ENCODE measurements at places on chromosomes 3 and 15.

DNA sequence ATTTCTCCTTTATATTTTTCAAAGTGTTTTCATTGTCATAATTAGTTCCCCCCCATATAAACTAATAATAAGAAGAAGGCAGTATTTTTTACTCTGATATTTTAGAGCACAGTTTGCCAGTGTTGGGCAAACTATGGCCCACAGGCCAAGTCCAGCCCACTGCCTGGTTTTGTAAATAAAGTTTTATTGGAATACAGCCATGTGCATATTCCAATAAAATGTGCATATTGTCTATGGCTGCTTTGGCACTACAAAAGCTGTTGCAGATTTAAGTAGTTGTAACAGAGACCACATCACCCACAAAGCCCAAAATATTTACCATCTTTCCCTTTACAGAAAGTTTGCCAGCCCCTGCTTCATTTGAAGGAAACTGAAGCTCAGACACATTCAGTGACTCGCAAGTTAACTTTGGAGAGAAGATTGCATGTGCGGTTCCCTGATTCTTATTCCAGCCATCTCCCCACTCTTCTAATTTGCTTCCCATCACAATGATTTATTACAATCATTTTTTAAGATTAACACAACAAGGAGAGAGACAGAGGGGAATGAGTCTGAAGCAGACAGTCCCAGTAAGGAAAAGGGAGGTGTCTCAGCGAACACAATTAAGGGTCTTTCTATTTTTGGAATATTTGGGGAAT lies 48.9 kb downstream of the RFTN1 start:
- DNase-seq: no peak

DNA sequence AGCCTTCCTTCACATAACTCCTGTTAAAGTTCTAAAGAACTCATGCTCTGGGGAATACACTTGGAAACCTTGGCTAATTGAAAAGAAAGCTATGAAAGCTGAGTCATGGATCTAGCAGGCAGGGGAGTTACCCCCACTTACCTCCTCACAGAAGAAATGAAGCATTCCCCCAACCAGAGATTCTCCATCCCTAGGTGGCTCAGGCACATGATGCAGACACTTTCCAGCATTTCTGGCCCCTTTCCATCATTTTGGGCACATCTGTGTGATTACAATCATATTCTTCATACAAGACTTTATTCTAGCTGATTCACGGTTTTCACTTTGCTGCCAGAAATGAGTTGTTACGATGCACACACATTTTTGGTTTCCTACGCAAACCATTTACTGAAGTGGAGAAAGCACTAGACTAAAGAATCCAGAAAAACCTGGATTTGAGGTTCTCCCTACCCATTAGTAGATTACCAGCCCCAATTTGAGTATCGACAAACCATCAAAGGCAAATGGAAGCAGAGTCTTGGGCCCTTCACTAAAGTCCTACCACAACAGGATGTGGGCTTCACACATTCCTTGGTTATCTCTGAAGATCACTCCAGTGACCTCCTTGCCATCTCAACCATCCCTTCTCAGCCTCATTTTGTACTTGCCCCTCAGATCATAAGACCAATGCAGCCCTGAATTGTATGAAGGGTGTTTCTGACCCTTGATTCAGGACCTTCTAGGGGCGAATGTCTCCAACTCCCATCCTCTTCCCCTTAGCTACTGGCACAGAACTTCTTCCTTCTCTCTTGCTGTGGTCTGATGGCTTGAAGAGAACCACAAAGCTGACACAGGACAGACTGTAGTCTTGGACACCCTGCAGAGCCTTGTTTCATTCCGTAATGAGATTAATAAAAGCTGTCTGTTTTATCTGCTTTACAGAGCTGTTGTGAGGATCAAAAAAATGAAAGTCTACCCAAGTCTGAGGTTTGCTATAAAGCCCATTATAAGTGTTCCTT lies 42.5 kb upstream of the SNRK start:
- DNase-seq: no peak

- DNase-seq: no peak
These were observed 74.7 kb downstream of the SNRK start for GRCh38 chr3:43361077-43361476.

- no peak for DNase-seq
These were observed 64.2 kb downstream of the B3GNT5 start for GRCh38 chr3:183317271-183317670.

- peak; percentile 49 for DNase-seq
These were observed 543 bp downstream of the MEF2A start for GRCh38 chr15:99566157-99566897.

- DNase-seq: no peak
These were observed 108.8 kb downstream of the PLOD2 start for GRCh38 chr3:146052056-146052790.

GRCh38 chr15:64686130-64686735 lies 89.2 kb downstream of the RBPMS2 start:
- peak; percentile 66 for DNase-seq

- no peak for DNase-seq
These were observed 30.6 kb downstream of the CHDH start for GRCh38 chr3:53815651-53816050.

GRCh38 chr3:143506190-143506589 lies 342.1 kb downstream of the SLC9A9 start:
- DNase-seq: peak; percentile 92

GRCh38 chr15:54567408-54568035 lies 589.3 kb downstream of the UNC13C start:
- no peak for DNase-seq

DNA sequence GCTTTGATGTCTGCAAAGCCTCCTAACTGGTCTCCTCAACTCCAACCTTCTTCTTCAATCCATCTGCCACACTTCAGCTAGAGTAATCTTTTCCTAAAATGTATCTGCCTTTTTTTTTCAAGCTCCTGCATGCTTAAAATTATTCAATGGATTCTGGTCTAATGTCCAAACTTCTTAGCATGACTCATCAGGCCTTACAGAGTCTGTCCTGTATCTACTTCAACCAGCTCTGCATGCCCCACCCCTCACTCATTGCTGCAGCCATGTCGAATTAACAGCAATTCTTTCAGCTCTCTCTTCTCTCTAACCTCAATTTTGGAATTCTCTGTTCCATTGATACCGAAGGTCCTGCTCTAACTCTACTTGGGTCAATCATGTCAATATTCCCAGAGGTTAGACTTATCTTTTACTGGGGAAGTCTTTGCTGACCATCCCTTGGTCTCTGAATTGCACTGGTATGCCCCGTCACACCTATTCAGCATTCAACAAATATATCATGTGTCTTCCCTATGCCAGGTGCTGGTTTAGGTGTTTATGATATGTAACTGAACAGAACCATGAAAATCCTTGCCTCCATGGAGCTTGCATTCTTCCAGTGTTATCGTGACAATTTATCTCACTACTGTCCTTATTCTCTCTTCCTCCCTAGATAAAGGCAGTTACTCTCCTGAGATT lies 88.5 kb upstream of the NANOGP8 start:
- no peak for DNase-seq

GRCh38 chr3:10381336-10381735 lies 60.4 kb upstream of the SEC13 start:
- no peak for DNase-seq

GRCh38 chr3:196175722-196176121 lies 35.5 kb downstream of the ZDHHC19 start:
- no peak for DNase-seq
